Caco-2 (cell line): ENCODE measurements at places on chromosomes 12 and 14.

GRCh38 chr14:60161196-60162107 is 3.7 kb downstream of the DHRS7 start:
- no peak for DNase-seq

- peak; percentile 100 for DNase-seq
Observed at GRCh38 chr12:109573029-109573913, at the start of the genes MMAB and MVK. Gene MMAB (minus strand): TSS chr12:109573504. CDS start chr12:109573480, 24 bp downstream. Gene MVK (plus strand): TSS chr12:109573794. CDS start chr12:109574823, 1,029 bp downstream.

DNA sequence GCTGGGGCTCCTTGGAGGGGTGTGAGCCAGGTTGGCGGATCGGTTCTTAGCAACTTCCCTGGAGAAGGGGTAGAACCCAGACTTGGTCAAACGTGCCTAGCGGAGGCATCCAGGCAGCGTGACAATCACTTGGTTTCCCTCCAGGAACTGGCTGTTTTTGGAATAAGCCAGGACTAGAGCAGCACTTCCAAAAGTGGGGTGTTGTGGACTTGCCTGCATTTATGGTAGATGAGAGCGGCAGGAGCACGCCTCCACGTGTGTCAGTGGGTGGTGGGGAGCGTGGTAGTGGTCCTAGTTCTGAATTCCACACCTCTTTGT is 2.8 kb downstream of the PRMT8 start:
- no peak for DNase-seq

DNA sequence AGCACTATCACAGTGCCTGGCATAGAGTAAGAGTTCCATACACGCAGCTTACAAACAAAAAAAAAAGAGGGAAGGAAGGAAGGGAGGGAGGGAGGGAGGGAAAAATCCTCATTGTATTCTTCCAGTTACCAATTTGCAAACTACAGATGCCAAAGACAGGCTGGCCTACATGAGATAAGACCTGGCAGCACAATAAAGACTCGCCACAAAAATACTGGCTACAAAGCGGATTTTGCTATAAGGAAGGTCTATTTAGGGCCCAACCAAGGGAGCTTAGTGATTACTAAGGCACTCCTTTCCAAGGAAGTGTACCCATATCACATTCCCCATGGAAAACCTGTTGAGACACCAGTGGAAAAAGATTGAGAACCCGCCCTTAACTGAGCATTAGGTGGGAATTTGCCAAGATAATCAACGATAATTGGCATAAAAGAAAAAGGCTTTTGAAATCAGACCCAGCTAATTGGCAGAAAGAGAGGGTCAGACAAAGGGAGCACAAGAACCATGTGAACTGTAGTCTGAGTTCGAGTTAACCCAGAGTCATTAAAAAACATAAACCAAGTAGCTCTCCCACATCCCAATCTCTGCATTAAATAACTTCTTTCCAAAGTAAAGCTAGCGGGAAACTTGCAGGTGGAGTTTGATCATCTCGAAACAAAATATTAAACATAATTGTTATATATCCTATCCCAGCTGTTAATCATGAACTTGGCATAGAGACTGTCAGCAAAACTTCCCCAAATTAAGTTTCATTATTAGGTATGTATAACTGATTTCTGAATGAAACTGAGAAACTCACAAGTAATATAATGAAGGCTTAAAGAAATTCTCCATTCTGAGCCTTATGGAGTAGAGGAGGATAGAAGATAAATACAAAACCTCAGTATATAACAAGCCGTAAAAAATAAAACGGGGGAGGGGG is 50.1 kb downstream of the PHLDA1 start:
- DNase-seq = no peak

DNA sequence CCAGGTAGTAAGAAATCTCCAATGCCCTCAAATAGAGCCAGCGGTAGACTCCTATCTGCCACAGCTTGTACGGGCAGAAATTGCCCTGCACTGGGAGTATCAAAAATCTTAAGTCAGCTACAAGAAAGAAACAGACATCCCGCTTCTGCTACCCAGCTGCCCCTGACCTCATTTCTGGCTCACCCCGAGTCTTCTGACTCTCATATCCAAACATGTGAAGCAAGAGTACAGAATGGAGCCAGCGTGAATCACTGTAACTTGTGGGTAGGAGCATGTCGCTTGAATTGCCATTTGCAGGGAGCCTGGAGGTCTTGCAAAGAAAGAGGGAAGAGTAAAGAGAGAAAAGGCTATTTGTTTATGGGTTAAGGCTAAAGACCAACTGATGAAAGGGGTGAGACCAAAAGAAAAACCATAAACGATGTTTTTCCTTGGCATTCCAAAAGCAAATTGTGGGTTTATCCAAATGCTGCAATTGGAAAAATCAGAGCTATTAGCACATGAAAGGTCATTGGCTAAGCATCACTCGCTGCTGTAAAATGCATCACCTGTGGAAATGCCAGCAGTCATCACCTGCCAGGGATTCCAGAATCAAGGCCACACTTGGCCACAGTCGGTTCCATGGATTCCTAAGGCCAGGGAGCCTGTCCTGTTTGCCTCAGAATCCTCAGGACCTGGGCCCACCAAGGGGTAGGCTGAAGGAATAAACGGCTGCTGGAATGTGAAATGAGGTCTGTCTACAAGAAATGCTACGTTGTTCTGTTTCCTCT is 86.6 kb downstream of the FOXN3 start:
- no peak for DNase-seq

GRCh38 chr12:24470050-24470449 is 478.9 kb downstream of the BCAT1 start:
- DNase-seq = no peak

- no peak for DNase-seq
Observed at GRCh38 chr14:103223818-103224352, 100.6 kb downstream of the TNFAIP2 start.

DNA sequence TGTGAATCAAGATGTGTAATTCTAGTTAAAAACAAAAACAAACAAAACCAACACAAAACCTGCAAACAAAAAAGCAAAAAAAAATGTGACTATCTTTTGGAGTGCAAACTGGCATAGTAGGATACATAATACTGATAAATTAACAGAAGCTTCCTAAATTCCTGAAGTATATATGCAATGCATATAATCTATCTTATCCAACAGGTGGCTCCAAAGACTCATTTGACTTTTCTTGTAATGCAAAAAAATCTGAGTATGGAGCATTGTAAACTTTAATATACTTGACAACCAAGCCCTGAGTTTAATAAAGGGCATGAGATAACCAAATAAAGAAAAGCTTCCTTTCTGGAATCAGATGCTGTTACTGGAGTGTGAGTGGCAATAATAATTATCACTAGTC is 1003.6 kb downstream of the FSCB start:
- DNase-seq = no peak
